ENCODE measurements at places on chromosomes 12 and 14.

DNA sequence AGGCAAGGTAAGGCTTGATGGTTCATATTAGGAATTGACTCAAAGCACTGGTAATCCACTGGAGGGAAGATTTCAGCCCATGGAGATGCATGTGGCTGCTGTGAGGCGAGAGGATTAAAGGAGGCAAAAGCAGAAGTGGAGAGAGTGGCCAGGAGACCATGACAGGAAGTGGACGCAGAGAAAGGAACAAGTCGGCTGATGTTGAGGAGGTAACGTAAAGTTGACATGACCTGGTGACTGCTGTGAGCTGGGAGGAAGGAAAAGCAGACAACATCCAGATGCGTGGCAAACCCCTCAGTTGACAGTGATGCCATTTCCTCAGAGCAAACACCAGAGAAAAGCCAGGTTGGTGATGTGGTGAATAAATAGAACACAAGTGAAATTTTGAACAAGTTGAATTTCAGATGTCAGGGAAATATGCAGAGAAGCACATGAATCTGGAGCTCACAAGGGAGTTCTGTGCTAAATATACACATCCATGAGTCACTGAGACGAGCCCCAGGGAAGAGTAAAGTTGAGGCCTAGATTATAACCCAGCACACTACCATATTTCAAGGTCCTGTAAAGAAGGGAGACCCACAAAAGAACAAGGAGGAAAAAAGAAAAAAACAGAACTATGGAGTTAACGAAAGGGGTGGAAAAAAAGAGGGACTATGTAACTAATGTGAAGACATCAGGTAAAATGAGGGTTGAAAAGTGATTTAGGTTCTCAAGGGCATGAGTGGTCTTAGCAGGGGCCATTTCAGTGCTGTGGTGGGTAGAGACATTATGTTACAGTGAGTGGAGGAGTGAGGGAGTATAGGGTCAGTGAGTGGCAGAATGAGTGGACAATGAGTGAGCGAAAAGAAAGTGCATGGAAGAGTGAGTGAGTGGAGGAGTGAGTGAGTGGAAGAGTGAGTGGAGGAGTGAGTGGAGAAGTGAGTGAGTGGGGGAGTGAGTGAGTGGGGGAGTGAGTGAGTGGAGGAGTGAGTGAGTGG lies 61.6 kb upstream of the GZMB start:
- H3K36me3 ChIP-seq, result no peaks in the 10 kb centered on the region
- no peak overlapping the region for H3K4me3 ChIP-seq
- H3K27me3 ChIP-seq, result no peaks in the 10 kb centered on the region
- no peak overlapping the region for H3K27ac ChIP-seq
- H3K4me1 ChIP-seq, result peaks cover 60% of the 10 kb centered on the region

GRCh38 chr12:120720234-120720986 lies 5.2 kb upstream of the ACADS start:
- peaks cover 25% of the 10 kb centered on the region for H3K36me3 ChIP-seq
- no peak overlapping the region for H3K27ac ChIP-seq
- no peak for DNase-seq
- no peaks in the 10 kb centered on the region for H3K27me3 ChIP-seq
- H3K4me3 ChIP-seq, result no peak overlapping the region

DNA sequence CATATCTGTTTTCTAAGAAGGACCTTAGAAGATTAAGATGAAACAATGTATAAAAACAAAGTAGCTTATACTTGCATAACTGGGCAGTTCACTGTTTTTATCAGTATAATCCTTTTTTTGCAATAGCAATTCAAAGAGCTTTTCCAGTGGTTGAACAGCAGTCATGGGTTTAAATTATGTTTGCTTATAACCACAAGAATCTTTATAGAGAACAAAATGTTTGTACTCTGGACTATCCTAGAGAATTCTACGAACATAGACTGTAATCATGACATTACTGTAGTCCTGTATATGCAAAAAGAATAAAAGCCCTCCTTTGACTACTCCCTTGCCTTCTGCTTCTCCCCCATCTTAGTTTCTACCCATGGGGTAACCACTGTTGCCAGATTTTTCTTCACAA lies 5.7 kb downstream of the FAM177A1 start:
- H3K4me1 ChIP-seq, result peaks cover 13% of the 10 kb centered on the region
- H3K27ac ChIP-seq, result no peak overlapping the region
- H3K36me3 ChIP-seq, result no peaks in the 10 kb centered on the region
- DNase-seq, result no peak
- H3K4me3 ChIP-seq, result no peak overlapping the region

DNA sequence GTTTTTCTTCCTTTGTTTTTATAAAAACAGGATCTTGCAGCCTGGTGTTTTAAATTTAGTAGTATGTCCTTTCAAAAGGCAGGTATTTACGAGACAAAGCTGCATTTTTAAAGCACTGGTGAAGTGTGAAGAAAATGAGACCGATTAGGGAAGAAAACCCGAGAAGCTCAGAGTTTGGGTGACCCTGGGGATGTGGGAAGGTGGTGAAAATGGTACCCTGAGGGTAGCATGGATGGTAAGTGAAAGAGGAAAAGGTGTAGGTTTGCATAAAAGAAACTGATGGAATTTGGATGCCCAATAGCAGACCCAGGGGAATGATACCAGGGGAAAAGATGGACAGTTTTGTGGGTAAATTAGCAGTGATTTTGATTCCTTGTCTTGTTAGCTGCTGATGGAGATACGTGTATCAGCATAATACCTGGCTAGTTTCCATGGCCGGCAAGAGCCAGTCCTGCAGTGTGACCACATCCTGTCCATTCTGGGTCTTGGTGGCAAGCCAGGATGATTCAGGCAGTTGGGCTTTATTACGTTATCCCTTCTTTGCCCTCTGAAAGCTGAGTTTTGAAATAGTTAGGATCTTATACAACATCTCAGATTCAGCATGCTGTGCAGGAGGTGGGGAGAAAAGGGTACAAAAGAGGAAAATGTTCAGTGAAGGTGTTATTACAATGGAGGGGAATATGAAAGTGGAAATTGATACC lies 8.9 kb downstream of the BICD1 start:
- DNase-seq, result no peak
- no peaks in the 10 kb centered on the region for H3K27me3 ChIP-seq
- H3K4me3 ChIP-seq, result no peak overlapping the region
- H3K27ac ChIP-seq, result no peak overlapping the region

DNA sequence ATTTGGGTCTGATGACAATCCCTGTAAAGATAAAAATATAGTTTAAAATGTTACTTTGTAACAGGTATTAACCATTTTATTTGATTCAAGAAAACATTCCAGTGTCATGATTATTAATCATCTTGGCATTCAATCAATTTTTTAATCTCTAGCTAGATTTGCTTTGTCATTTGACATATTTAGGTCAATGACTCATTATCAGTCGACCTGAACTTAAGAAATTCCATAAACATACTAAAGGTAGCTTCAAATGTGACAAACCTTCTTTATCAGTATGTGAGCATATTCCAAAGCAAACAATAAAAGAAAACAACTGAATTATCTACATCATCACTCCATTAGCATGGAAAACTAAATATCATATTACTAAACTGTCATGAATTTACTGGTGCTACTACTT lies 50.8 kb upstream of the CDKL1 start:
- H3K4me3 ChIP-seq, result no peak overlapping the region
- peaks cover 9% of the 10 kb centered on the region for H3K36me3 ChIP-seq
- H3K4me1 ChIP-seq, result no peaks in the 10 kb centered on the region
- no peak for DNase-seq

DNA sequence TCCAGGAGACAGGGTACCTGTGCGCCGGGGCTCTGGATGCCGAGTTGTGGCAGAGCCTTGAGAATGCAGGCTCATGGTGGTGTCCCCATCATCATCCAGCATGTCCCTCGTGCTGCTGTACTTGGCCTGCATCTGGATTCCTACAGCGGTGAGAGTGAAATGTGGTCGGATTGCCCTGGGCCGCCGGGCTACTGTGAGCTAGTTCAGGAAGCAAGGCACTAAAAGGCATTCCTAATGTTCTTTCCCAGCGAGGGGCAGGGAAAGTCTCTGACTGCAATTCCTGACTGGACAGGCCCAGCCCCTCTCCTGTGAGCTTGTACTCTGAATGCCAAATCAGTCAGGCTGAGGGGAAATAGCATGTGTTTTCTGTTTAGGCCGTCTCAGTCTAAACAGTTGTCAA lies at the start of gene CLEC1A:
Gene CLEC1A, minus strand, starts transcription at position 195 of the 400 bp plus-strand sequence. Its CDS starts 63 bp downstream, at position 132.
- H3K27ac ChIP-seq, result no peak within 1 kb of the TSS
- no peaks in the 10 kb centered on the region for H3K27me3 ChIP-seq
- no peaks in the 10 kb centered on the region for H3K36me3 ChIP-seq

- H3K27me3 ChIP-seq, result no peaks in the 10 kb centered on the region
- H3K4me3 ChIP-seq, result no peak overlapping the region
Observed at GRCh38 chr12:24252602-24253001, 303.1 kb upstream of the SOX5 start.

- no peaks in the 10 kb centered on the region for H3K27me3 ChIP-seq
- H3K4me3 ChIP-seq, result no peak overlapping the region
- no peaks in the 10 kb centered on the region for H3K4me1 ChIP-seq
- no peak overlapping the region for H3K27ac ChIP-seq
- H3K36me3 ChIP-seq, result no peaks in the 10 kb centered on the region
Observed at GRCh38 chr14:46344327-46344937, 307.1 kb downstream of the RPL10L start.

- no peak overlapping the region for H3K4me3 ChIP-seq
- H3K27ac ChIP-seq, result no peak overlapping the region
- no peaks in the 10 kb centered on the region for H3K27me3 ChIP-seq
- DNase-seq, result no peak
- no peaks in the 10 kb centered on the region for H3K36me3 ChIP-seq
Observed at GRCh38 chr14:36834293-36834692, 172.6 kb downstream of the PAX9 start.

GRCh38 chr12:108605000-108605689 lies 7.3 kb upstream of the TMEM119 start:
- H3K4me3 ChIP-seq, result no peak overlapping the region
- H3K27ac ChIP-seq, result no peak overlapping the region
- no peaks in the 10 kb centered on the region for H3K27me3 ChIP-seq
- no peaks in the 10 kb centered on the region for H3K4me1 ChIP-seq

DNA sequence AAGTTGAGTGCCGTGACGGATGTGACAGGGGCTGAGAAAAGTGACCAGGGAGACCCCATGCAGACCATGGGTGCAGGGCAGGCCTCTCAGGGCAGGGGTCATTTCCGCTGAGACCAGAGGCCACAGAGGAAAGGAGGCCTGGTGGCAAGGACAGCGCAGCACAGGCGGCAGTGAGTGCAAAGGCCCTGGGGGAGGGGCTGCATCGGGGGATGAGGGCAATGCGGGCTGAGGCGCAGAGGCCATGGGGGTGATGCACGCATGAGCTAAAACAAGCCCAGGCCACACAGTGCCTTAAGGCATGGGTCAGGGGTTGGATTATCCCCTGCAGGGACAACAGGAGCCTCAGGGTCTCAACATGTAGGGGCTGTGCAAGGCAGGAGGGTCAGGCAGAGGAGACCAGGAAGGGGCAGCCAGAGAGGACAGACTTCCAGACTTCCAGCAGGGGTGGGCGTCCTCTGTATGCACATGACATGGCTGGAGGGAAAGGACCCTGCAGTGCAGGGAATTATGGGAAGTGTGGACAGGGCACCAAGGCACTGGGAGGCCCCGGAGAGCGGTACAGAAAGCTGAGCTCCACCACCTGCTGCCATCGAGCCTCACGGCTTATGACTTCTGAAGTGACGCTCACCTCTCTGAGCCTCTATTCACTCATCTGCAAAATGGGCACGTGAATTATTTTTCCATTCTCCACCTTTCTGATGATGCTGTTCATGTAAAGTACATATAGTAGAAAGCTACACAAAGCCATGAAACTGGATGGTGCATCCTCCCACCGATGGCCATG lies 27.3 kb downstream of the RILPL1 start:
- H3K4me1 ChIP-seq, result no peaks in the 10 kb centered on the region
- H3K36me3 ChIP-seq, result no peaks in the 10 kb centered on the region
- no peak for DNase-seq
- H3K27me3 ChIP-seq, result no peaks in the 10 kb centered on the region

DNA sequence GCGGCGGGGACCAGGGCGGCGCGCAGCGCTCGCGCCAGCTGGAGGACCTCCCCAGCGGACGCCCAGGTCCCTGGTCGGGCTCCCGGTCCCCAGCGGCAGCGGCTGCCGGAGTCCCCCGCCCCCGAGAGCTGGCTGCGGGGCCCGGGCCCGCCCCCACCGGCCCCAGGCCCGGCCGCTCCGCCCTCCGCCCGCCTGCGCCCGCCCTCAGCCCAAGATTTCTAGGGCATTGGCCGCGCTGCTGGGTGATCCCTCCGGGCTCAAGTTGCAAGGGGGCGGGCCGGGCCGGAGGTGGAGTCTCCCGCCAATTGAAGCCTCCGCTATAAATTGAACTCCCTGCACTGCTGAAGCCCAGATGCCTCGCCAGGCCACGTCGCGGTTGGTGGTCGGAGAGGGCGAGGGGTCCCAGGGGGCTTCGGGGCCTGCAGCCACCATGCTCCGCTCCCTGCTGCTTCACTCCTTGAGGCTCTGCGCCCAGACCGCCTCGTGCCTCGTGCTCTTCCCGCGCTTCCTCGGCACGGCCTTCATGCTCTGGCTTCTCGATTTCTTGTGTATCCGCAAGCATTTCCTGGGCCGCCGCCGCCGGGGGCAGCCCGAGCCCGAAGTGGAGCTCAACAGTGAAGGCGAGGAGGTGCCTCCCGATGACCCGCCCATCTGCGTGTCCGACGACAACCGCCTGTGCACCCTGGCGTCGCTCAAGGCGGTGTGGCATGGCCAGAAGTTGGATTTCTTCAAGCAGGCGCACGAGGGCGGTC lies at the start of gene DIO3:
Gene DIO3, plus strand, starts transcription at position 351 of the 752 bp plus-strand sequence.
- DNase-seq, result no peak
- H3K27ac ChIP-seq, result no peak within 1 kb of the TSS
- no peaks in the 10 kb centered on the region for H3K36me3 ChIP-seq
- peaks cover 16% of the 10 kb centered on the region for H3K27me3 ChIP-seq

- H3K4me1 ChIP-seq, result peaks cover 80% of the 10 kb centered on the region
- H3K27me3 ChIP-seq, result no peaks in the 10 kb centered on the region
- DNase-seq, result peak; percentile 48
- H3K27ac ChIP-seq, result peak overlapping the region; percentile 80
- H3K4me3 ChIP-seq, result peak overlapping the region; percentile 91
Observed at GRCh38 chr12:6336079-6336888, 5.6 kb downstream of the TNFRSF1A start.

- no peaks in the 10 kb centered on the region for H3K27me3 ChIP-seq
- peaks cover 15% of the 10 kb centered on the region for H3K4me1 ChIP-seq
- peaks cover 9% of the 10 kb centered on the region for H3K36me3 ChIP-seq
- H3K27ac ChIP-seq, result no peak overlapping the region
- no peak for DNase-seq
Observed at GRCh38 chr12:25245491-25245890, 5.2 kb downstream of the KRAS start.

DNA sequence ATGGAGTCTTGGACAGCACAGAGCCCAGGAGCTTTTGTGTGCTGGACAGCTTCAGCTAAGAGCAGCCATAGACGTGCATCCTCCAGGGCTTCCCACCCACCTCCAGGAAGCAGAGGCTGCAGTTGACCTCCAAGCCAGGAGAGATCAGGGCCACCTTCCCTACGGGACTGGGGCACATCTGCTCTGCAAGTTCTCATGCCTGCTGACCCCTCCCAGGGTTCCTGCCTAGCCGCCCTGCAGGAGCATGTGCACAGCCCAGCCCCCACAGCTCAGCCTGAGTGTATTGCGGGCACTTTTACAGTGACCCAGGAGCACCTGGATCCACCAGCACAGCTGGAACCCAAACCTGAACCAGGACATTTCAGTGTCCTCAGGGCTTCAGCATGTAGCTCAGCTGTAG lies 915.2 kb downstream of the RPS29 start:
- no peak overlapping the region for H3K4me3 ChIP-seq
- DNase-seq, result no peak
- no peaks in the 10 kb centered on the region for H3K4me1 ChIP-seq
- no peaks in the 10 kb centered on the region for H3K27me3 ChIP-seq
- no peak overlapping the region for H3K27ac ChIP-seq
